T-helper 9 cell (primary cell): ENCODE measurements at places on chromosomes 5 and 9.
A peak's percentile ranks its signal among the peaks of the same experiment; 100 is the strongest.

DNA sequence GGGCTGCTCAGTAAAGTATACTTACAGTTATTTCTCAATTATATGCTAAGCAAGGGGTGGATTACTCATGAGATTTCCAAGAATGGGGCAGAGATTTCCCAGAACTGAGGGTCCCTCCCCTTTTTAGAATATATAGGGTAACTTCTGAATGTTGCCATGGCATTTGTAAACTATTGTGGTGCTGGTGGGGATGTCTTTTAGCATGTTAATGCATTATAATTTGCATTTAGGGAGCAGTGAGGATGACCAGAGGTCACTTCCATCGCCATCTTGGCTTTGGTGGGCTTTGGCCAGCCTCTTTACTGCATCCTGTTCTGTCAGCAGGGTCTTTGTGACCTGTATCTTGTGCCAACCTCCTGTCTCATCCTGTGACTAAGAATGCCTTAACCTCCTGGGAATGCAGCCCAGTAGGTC is 35.5 kb downstream of the TTC1 start:
- DNase-seq: no peak

DNA sequence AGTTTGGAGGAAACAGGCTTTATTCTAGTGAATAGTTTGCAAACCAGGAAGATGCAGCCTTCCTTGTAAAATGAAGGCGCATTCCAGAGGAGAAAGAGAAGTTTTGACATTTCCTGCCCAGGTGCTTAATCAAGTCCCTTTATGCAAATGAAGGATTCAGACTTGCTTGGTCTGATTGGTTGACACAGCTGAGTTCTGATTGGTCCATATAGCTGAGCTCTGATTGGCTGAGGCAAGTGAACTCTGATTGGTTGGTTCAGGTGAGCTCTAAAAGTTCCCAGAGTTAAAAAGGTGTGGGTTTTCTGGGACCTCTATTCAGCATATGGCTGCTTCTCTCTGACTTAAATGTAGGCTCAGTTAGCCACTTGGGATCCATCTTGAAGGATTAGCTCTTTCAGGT is 151.0 kb downstream of the CACNA1B start:
- DNase-seq: no peak

DNA sequence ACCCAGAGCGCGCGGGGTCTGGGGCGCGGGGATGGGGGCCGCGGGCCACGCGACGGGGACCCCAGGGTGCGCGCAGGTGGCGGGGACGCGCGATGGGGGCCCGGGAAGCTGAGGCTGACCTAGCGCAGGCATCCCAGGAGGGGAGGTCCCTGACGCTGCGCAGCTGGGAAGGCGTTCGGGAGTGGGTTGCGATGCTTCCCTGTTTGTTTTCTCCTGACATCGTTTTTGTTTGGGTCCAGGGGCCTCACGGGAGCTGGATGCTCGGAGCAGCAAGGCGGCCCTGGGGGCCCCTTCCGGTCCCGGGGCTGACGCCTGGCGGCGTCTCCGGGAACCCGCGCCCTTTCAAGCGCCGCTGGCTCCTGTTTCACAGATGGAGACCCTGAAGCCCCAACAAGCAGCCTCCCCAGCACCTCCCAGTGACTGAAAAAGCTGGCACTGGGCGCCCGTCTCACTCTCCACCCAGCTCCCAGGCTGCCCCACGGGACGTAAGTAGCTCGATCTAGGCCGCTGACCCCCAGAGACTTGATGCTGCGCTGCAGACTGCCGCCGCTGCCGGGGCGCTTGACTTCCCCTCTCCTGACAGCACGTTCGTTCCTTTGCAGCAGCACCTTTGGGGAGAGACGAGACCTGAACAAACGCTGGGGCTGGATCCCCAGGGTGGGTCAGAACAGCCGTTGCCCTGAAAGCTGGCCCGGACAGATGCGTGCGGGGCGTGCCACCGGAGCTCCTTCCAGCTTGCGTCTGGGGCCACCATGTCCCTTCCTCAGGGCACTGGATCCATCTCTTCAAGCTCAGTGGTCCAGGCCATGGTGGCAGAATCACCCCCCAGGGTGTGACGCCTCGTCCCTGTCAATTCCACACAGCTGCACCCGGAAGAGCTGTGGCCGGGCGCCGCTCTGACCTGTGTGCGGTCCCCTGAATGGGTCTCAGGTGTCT is 593 bp downstream of the BRD3OS start:
- peak; percentile 25 for DNase-seq

DNA sequence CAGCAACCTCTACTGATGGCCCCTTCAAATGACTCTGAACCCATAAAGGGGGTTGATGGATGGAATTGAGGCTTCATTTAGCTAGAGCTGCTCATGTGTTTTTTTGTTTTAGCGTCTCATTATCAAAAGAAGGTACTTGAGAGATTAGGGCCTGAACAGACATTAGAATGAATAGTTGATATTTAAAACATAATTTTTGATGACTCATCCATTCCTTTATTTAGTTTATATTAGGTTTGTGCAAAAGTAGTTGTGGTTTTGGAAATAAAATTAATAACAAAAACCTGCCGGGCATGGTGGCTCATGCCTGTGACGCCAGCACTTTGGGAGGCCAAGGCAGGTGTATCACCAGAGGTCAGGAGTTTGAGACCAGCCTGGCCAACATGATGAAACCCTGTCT is 485.9 kb downstream of the PSAT1 start:
- DNase-seq: no peak

GRCh38 chr5:154206311-154206710 is 15.8 kb downstream of the GALNT10 start:
- DNase-seq: no peak

DNA sequence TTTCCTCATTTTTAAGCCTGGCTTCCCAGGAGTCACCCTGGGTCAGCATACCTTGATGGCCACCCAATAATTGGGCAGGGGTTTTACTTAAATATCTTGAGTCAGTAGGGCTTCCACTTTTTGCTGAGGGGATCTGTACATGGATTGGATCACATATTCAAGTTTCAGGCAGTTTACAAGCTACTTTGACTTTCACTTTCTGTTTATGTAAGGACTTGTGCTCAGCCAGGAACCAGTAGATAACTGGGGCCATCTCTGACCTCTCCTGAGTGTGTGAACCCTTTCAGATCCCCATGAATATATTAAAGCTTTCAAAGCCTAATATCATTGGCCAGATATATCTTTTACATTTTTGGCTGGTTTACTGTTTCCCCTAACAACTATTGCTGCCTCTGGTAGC is 45.1 kb downstream of the SLCO6A1 start:
- DNase-seq: no peak

GRCh38 chr9:132161743-132162184 is at the start of gene NTNG2:
Gene NTNG2 (plus strand): TSS chr9:132162058. CDS start chr9:132166832, 4,774 bp downstream.
- no peak for DNase-seq

DNA sequence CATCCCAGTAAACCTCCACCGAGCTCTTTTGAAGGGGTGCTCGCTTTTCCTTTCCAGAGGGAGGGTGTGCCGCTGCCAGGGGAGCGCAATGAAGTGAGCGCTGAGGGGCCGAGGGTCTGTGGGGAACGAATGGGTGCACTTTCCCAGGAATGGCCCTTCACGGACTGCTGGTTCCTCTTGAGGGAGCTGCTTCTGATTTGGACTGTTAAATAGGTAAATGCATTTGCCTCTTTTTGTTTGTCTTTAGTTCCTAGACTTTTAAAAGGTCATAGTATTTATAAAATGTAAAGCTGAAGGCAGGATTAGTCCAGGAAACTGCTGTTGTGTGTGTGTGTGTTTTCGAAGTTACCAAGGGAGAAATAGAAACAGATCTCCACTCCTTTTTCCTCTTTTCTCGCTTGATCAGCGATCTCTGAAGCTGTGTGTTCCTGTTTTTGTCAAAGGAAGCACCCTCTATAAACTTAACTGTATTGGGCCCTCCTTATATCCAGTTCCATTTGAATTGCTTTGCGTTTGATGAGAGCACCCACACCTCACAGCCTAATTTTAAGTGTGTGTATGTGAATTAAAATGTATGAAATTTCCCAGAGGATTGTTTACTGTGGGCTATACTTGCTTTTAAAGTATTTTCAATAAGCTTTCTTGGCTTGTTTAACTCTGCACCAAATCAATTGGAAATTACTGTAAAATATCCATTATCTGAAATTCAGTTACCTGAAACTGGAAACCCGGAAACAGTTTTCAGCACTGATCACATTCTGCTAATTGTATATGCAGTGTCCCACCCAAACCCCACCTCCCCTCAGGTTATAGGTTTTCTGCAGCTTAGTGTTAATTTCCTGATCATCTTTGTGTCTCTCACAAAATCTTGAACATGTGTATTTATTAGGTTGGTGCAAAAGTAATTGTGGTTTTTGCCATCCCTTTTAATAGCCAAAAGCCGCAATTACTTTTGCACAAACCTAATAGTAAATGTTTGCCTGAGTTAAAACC is 966 bp downstream of the SNX2 start:
- no peak for DNase-seq

DNA sequence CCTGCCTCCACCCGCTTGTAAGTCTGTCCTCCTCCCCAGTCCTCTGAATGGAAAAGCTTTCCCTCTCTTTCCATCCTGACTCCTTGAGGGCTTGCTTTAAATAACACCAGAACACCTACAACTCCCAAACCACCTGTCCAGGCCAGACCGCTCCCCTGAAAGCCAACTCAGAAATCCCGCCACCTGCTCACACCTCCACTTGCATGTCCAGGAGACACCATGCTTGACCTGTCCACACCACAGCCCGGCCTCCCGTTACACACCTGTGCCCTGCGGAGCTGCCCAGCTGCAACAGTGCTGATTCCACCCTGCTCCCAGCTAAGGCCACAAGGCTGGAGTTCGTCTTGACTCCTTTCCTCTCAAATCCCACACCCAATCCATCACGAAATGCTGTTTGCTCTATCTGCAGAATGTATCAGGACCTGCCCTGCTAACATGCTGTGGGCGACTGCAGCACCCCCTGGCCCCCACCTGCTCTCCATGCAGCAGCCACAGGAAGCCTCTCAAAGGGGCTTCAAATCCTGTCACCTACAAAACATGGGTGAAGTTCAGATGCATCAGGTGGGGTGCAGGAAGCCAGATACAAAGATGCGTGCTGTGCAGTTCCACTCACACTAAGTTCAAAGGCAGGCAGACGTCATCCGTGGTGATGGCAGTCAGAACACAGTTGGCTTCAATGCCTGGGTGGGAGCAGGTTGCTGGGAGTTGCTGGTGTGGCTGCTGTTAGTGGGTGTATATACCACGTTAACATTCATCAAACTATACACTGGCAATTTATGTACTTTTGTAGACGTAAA is 166.0 kb downstream of the ROR2 start:
- DNase-seq: no peak

DNA sequence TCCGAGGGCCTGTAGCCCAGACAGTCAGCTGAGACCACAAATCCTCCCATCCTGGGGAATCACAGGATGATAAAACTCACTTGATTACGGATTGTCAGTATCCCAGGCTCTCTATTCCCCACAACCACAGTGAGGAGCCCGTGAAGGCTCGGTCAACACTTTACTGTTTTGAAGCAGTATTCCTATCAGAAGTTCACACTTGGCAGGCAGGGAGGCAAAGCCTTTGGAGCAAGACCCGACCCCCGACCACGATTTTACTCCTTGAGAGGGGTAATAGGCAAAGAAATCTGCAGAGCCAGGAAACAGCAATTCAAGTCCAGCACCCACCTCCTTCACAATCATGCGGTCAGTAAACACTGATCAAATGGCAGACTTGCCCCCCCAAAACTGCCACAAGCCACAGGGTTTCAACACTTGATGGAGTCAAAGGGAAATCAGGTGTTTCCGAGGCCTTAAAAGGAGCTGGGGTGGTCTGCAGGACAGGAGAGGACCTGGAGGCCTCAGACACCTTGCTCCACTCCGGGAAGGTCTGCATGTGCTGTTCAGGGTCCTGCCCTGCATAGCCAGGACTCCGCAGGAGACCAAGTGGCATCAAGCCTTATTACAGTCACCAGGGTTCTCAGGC is 25.2 kb downstream of the BICD2 start:
- no peak for DNase-seq

- no peak for DNase-seq
These were observed 658.5 kb downstream of the SLCO4C1 start for GRCh38 chr5:101637599-101637998.
